Keratinocyte (primary cell): ENCODE measurements at places on chromosomes 1 and 21.

DNA sequence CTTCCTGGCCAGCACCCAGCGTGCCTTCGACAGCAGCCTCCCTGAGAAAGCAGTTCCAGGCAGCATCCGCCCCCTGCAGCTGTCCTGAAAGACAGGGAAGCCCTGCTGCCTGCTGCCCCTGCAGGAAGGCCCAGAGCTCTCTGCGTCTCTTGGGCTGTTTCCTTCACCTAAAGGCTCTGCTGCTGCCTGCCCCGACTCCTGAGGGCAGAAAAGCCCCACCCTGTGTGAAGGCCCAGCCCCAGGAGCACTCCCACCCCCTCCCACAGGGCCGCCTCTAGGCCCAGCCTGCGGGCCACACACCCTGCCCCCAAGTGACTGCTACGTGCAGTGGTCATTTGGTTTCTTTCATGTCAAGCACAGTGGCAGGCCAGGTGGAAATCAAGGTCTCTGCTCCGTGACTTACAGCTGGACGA lies 12.4 kb downstream of the RIPK4 start:
- peaks cover 70% of the 10 kb centered on the region for H3K4me1 ChIP-seq
- H3K27ac ChIP-seq = no peak overlapping the region
- no peaks in the 10 kb centered on the region for H3K27me3 ChIP-seq
- H3K4me3 ChIP-seq = no peak overlapping the region
- no peak for DNase-seq

DNA sequence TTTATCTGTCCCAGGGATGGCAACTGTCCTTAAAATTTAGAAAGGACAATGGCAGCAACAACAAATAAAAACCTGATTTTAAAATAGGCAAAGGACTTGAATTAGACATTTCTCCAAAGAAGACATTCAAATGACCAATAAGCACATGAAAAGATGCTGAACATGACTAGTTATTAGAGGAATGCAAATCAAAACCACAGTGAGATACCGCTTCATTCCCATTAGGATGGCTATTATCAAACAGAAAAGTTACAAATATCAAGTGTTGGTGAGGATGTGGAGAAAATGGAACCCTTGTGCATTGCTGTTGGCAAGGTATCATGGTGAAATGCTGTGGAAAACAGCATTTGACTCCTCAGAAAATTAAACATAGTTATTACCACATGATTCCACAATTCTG lies 120.7 kb downstream of the CRB1 start:
- no peaks in the 10 kb centered on the region for H3K27me3 ChIP-seq
- H3K36me3 ChIP-seq = no peaks in the 10 kb centered on the region
- DNase-seq = no peak
- no peak overlapping the region for H3K27ac ChIP-seq
- no peak overlapping the region for H3K4me3 ChIP-seq

GRCh38 chr1:24921412-24921811 lies 8.7 kb downstream of the RUNX3 start:
- no peak overlapping the region for H3K27ac ChIP-seq
- H3K27me3 ChIP-seq = peaks cover 52% of the 10 kb centered on the region
- no peak for DNase-seq

- no peak overlapping the region for H3K27ac ChIP-seq
- H3K4me3 ChIP-seq = no peak overlapping the region
- no peaks in the 10 kb centered on the region for H3K36me3 ChIP-seq
- H3K4me1 ChIP-seq = peaks cover 6% of the 10 kb centered on the region
Observed at GRCh38 chr1:148383966-148384365, 99.1 kb downstream of the PPIAL4G start.

GRCh38 chr1:158654571-158654970 lies 31.9 kb downstream of the SPTA1 start:
- H3K27ac ChIP-seq = no peak overlapping the region
- H3K4me1 ChIP-seq = no peaks in the 10 kb centered on the region
- H3K27me3 ChIP-seq = no peaks in the 10 kb centered on the region
- DNase-seq = no peak
- no peaks in the 10 kb centered on the region for H3K36me3 ChIP-seq
- H3K4me3 ChIP-seq = no peak overlapping the region

DNA sequence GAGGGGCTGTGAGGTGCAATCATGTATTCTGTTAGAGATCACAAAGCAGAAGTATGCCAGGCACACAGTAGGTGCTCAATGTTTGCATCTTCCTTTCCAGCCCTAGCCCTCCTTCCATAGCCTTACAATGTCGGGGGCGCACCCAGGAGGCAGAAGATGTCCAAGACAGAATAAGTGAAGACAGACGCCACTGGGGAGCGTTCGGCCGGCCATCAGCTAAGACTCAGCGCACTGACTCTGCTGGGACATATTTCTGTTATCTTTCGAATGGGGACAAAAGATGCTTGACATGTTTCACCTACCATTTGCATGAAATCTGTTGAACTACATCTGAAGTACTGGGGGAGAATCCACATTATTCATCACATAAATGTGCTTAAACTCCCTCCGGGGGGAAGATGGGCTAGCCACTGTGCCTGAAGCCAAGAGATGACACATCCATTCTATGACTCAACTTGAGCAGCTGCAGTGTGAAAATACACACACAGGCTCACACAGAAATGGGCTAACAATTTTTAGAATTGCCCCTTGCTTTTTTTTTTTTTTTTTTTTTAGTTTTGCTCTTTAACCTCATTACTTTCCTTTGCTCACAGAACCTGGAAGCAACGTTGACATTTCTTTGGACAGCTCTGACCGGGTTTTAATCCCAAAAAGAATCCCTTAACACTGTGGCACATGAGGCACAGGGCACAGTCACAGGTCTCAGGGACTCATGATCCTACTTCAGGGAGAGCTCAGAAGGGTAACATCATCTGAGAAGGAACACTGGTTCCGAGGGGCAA lies 7.9 kb downstream of the TIAM1 start:
- H3K4me1 ChIP-seq = peaks cover 27% of the 10 kb centered on the region
- peak; percentile 59 for DNase-seq
- no peaks in the 10 kb centered on the region for H3K27me3 ChIP-seq
- no peaks in the 10 kb centered on the region for H3K36me3 ChIP-seq
